ENCODE measurements at places on chromosomes 16 and 17.

GRCh38 chr16:5882087-5882640 is 784.6 kb upstream of the EEF2KMT start:
- DNase-seq = no peak

DNA sequence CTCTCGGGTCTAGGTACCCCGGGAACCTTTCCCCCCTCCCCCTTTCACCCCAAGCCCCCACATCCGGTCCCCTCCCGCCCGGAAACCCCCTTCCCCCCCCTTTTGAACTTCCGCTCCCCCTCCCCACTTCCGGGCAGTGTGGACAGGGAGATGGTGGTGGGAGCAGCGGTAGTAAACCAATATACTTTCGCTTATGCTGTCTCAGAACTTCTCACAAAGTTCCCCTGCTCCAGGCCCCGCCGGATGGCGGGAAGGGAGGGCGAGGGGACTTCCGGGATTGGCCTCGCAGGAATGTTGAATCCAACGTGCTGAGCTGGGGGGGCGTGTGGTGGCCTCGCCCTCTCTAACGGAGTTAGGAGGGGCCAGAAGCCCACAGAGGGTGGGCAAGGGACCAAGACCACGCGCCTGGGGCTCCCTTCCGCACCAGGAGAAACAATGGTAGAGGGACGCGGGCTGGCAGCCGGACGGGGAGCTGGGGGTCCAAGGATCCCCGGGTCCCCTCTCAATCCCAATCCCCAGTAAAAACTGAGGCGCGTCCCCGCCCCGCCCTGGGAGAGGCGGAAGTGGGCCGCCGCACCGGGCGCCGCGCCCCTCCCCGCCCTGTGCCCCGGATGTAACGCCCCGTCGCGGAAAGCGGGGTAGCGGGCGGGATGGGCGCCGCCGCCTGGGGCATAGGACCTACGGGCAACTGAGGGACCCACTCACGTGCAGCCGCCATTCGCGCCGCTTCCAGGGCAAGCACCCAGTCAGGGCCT is 742 bp downstream of the PFN1 start:
- peak; percentile 42 for DNase-seq

DNA sequence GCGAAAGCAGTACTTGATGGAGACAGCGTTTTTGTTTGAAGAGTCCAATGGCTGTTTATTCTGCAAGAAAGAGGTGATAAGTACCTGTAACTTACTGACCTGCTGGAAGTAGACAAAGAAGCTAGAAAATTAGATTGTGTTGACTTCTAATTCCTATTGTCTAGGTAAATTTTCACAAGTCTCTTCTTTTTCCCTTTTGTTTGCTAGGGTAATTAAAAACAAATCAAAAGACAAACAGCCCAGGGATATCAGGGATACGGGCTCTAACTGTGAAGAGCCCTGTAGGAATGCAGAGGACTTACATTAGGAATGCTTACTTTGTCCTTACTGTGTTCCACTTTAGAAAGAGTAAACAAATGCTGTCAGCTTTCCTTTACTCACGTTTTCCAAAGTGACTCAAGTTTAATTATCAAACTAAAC is 7.0 kb downstream of the PSME3IP1 start:
- DNase-seq = no peak

GRCh38 chr16:65154321-65154720 is 32.5 kb upstream of the CDH11 start:
- no peak for DNase-seq

DNA sequence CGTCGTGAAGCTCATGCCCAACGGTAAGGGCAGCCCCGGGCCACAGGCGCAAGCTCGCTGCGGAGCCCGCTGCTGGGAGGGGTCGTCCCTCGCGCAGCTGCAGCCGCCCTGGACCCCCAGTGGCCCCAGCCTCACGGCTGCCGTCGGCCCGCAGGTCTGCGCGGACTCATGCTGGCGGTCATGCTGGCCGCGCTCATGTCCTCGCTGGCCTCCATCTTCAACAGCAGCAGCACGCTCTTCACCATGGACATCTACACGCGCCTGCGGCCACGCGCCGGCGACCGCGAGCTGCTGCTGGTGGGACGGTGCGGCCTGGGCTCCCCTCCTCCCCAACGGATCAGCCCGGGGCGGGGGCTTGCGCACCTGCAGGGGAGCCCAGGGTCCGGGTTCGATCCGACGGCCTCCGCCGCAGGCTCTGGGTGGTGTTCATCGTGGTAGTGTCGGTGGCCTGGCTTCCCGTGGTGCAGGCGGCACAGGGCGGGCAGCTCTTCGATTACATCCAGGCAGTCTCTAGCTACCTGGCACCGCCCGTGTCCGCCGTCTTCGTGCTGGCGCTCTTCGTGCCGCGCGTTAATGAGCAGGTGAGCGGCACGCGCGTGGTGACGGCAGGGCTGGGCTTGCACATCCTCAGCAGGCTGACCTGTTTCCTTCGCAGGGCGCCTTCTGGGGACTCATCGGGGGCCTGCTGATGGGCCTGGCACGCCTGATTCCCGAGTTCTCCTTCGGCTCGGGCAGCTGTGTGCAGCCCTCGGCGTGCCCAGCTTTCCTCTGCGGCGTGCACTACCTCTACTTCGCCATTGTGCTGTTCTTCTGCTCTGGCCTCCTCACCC is 5.8 kb downstream of the SLC5A2 start:
- no peak for DNase-seq

DNA sequence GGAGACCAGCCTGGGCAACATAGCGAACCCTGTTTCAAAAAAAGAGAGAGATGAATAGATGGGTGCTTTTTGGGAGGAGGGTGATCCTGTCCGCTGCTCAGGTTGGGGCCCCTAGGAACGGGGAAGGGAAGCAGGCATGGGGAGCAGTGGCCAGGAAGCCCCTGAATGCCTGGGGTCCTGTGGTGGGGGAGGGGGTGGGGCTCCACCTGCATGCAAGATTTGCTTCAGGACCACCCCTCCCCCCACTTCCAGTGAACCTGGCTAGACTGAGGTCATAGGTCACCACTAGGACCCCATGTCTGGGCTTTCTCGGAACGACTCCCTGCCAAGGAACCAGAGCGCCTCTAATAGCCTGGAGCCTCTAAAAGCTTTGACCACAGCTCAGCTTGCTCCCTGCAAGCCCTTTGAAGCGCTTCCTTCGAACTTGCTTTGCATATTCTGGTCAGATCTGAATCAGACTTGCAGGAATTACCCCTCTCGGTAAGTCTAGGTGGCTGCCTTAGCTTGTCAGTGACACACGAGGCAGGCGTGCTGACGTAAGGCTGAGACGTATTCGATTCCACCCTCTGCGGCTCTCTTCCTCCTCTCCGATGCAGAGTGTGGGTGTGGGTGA is 3.7 kb downstream of the SOCS3 start:
- no peak for DNase-seq

DNA sequence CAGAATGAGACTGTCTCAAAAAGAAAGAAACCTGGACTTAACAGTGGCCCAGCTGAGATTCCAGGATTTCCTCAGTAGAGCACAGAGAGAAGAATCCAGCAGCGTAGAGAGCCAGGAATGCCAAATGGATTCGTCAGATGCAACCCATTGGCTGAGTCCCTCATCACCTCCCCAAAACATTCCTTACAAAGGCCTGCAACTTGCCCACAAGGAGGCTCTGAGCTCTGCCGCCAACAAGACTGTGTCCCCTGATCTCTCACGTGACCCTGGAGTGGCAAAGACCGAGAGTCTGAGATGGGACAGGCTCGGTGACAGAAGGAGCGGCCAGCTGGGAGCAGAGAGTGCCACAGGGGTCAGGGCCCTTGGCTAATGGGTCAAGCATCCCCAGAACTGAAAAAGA is 6.9 kb upstream of the CHMP6 start:
- DNase-seq = peak; percentile 34

DNA sequence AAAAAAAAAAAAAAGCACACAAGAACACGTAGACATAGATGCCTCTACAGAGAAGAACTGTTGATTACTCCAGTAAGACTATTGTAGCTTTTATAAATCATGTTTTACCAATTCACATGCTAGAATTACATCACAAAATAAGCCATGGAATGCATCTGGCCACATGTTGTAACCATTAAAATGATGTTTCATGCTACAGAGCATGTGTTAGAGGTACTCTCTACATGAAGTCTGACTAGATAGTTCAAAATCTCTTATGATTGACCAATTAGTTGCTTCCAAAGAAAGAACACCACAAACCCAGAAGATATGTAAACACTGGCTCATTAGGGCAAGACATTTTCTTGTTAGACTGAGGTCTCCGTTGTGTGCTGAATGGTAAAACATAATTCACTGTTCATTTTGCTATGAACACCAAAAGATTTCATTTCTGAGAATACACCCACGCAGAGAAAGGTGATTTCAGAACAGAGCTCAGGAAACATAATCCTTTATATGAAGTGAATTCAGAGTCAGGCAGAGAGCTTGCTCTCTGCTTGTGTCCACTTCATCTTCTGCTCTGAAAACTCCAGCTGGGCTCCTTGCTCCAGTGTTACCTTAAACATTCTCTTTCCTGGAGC is 411.4 kb upstream of the SOX9 start:
- no peak for DNase-seq

DNA sequence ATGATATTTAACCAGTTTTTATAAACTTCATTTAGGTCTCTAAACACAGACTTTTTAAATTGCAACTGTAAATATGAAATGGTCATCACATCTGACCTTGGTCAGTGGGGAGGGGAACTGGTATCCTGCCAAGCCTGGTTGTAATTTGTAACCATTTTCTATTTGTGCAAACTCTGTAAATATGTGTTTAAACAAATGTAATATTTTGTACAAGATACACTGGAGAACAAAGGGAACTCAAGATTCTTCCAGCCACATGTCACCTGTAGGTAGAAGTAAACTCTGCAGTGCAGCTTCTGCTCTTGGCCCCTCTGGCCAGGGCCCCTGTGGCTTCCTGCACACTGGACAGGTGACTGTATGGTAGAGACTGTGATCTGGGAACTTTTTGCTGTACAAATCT is 35.8 kb downstream of the AKAP1 start:
- no peak for DNase-seq

- DNase-seq = no peak
These were observed 1.4 kb upstream of the HOXB2 start for GRCh38 chr17:48546137-48546923.

DNA sequence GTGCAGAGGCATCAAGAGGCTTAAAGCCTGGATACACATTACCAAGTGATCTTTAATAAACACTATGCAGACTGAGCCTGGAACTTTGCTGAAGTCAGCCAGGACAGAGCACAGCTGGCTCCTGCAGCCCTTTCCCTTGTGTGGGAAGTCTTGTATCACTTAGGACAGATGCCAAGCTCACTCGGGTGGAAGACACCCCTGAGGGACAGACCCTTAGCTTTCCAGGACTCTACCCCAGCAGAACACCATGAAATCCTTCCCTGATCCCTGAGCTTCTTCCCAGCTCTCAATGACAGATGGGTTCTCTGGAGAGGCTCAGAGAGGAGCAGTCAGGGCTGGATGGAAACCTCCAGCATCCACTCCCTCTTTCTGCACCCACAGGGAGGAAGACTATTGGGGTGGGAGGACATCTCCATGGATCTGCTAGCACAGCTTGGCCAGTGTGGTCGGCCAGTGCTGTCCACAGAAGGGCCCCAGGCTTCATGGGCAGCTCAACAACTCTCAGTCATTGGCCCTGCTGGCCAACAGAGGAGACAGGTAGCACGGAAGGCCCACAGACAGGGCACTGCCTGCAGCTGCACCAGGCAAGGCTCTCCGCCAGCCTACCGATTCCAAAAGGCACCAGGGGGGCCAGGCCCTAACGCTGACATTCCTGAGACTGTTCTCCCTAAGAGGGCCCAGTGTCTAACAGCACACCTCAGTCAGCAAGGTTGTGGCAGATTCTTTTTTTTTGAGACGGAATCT is 15.9 kb downstream of the RAB5C start:
- no peak for DNase-seq

DNA sequence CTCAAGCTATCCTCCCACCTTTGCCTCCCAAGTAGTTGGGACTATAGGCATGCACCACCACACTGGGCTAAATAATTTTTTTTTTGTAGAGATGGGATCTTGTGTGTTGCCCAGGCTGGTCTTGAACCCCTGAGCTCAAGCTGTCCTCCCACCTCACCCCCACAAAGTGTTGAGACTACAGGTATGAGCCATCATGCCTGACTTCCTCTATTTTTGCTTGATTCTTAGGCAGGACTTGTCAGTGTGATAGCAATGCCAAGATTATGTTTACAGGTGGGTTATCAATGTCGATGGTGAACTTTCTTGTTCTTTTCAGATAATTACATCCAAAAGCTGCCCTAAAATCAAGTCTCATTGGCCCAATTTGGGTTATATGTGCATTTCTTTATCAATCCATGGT is 96.9 kb downstream of the HS3ST4 start:
- DNase-seq = no peak

DNA sequence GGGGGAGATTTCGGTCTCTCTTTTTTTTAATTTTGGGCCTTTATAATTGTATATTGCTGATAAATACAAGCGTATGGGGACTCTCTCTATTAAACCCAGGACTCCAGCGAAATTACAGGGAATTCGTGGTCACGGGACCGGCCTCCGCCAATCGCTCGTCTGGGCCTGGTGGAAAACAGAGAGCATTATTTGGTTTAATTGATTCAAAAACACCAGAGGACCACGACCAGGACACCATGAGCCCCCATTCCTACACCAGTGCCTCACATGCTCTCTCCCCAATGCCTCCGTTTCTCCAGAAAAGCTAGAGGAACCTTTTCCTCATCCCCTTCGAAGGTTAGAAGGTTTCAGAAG is at the start of gene HOXB2:
HOXB2 (minus strand) TSS at position 88 of the 354 bp plus-strand sequence. CDS start 198 bp downstream, outside the sequence.
- no peak for DNase-seq

GRCh38 chr17:10907370-10907769 is 69.5 kb upstream of the PIRT start:
- no peak for DNase-seq

GRCh38 chr16:27080895-27081294 is 14.2 kb downstream of the C16orf82 start:
- DNase-seq = peak; percentile 5

GRCh38 chr17:40063187-40063771 is 514 bp downstream of the THRA start:
- no peak for DNase-seq

DNA sequence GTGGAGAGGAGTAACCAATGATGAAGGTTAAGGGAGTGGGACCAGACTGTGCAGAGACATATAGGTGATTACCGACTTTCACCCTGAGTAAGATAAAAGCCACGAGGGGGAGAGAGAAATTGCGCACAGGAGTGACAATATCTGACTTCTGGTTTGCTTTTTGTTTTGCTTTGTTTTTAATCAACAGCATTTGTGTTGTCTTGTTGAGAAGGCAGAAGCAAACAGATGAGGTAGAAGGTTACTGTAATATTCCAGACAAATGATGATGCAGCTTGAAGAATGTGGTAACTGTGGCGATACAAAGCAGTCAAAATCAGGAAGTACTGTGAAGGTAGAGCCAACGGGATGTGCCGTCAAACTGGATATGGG is 7.5 kb downstream of the PELP1 start:
- DNase-seq = no peak

DNA sequence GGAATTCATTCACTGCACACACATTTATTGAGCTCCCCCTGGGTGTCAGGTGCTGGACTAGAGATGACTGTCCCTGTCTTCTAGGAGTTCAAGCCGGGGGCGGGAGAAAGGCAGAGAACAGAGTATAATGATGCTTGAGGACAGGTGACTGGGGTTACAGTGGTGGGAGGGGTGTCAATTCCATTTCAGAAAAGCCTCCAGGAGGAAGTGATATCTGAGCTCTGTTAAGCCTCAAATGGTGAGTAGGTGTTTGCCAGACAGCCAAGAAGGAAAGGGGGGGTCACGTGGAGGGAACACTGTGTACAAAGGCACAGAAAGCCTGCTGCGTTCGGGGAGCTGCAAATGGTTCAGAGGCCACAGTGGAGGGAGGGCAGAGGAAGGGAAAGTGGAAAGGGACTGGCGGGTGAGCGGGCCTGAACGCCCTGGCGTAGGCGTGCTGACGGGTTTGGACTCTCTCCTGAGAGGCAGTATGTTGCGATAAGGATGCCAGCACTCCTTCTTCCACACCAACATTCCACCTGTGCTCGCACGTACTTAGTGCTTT is 9.7 kb upstream of the NXPH3 start:
- peak; percentile 53 for DNase-seq

GRCh38 chr17:72976971-72977770 is 115.3 kb downstream of the SLC39A11 start:
- peak; percentile 77 for DNase-seq

Measured in SW480 (cell line).